ENCODE measurements at places on chromosomes 2 and 18.

DNA sequence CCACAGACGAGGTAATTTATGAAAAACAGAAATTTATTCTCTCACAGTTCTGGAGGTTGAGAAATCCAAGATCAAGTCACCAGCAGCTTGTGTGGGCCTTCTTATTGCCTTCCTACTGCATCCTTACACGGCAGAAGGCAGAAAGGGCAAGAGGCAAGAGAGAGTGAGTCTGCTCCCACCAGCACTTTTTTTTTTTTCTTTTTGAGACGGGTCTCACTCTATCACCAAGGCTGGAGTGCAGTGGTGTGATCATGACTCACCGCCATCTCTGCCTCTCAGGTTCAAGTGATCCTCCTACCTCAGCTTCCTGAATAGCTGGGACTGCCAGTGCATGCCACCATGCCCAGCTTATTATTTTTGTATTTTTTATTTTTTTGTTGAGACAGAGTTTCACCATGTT lies 78.5 kb upstream of the HK2 start:
- no peak for DNase-seq

DNA sequence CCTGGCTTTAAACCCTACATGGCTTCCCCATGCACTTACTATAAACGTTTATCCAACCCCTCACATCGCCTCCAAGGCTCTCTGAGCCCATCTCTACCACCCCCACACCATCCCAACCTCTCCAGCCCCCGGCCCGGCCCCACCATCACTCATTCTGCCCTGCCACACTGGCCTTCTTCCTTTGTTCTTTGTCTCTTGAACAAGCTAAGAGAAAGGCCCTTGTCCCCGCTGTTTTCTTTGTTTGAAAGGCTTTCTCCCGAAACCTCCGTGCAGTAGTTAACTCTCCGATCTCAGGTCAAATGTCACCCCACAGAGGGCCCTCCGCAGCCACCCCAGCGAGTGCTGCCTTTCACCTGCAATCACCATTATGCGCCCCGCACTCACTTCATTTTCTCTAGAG lies 100.4 kb downstream of the AFF3 start:
- DNase-seq = no peak

DNA sequence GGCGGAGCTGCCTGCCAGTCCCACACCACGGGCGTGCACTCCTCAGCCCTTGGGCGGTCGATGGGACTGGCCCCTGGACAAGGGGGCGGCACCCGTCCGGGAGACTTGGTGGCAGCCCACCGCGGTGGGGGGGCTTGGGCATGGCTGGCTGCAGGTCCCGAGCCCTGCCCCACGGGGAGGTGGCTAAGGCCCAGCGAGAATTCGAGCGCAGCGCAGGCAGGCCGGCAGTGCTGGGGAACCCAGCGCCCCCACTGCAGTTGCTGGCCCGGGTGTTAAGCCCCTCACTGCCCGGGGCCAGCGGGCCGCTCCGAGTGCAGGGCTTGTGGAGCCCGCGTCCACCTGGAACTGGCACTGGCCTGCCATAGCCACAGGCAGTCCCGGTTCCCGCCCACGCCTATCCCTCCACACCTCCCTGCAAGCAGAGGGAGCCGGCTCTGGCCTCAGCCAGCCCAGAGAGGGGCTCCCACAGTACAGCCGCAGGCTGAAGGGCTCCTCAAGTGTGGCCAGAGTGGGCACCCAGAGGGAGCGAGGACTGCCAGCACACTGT lies 742.9 kb upstream of the DDX18 start:
- DNase-seq = no peak

- DNase-seq = peak; percentile 25
These were observed 162.6 kb downstream of the PDE11A start for GRCh38 chr2:177909962-177910361.

- DNase-seq = no peak
These were observed 83.1 kb downstream of the EFEMP1 start for GRCh38 chr2:55840460-55840859.

Data from common myeloid progenitor, CD34-positive (primary cell).